SHP77 treated with DMSO at 0.1 percent for 48 hours (cell line): ENCODE measurements at places on chromosomes 3 and 15.
A peak's percentile ranks its signal among the peaks of the same experiment; 100 is the strongest.

- no peak for DNase-seq
These were observed 2.5 kb upstream of the GPR176 start for GRCh38 chr15:39922462-39923092.

GRCh38 chr3:44045476-44046275, 196.0 kb upstream of the TOPAZ1 start:
- DNase-seq, result no peak

DNA sequence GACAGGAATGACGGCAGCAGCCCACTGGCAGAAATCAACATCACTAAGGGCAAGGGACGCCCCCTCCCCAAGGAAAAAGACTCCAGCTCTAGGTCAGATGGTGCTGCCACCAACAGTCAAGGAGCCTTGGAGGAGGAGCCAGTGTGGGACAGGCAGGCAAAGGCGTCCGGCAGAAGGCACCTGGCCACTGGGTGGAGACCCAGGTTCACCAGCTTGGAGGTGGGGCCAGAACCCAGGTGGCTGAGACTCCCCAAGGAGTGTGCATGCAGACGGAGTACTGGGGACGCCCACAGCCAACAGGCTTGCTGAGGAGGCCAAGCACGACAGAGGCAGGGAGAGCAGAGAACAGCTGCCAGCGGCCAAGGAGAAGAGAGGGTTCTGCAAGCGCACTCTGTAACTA, 35.2 kb downstream of the PTPN23 start:
- DNase-seq, result no peak

GRCh38 chr3:25390605-25391004, 37.5 kb upstream of the RARB start:
- DNase-seq, result no peak

- peak; percentile 91 for DNase-seq
These were observed 567 bp downstream of the PFN2 start for GRCh38 chr3:149969940-149970715.

- no peak for DNase-seq
These were observed 75.7 kb upstream of the FBN1 start for GRCh38 chr15:48721061-48721810.

DNA sequence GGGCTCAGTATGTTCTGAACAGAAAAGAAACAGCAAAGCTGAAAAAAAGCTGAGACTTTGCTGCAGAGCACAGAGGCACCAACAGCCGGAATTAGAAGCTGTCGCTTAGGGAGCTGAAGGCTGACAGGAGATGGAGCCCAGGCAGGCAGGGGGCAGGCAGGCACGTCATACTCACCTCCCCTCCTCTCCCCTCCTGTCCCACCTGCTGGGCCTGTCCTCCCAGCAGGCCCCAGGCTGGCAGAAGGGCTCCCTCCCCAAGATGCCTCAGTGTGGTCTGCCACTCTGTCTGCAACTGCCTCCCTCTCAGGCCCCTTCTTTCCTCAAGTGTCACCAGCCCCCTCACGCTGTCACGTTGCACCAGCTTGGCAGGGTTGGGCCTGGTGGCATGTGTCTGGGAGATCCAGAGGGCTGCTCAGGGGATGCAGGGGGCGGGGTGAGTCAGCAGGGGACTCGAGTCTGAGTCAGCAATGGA, 3.2 kb upstream of the ANKRD63 start:
- no peak for DNase-seq

DNA sequence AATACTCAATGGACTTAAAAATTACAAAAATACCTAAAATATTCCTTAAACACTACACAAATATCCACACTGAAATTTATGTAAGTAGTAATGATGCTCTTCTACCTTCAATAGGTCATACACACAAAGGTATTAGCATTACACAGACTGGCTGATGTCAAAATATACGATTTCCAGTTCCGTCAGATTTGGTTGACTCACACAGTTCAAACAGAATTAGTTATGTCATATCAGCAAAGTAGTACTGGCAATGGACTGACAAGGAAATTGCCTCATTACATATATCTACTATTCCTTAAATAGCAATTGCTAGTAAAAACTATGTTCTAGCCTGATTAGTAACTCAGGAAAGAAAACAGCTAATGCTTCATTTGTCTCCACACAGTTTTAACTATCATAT, 70.8 kb downstream of the ADAM10 start:
- DNase-seq, result no peak

- DNase-seq, result no peak
These were observed 461 bp downstream of the SECISBP2L start for GRCh38 chr15:49045751-49046219.

GRCh38 chr3:20575146-20575545, 389.1 kb upstream of the SGO1 start:
- no peak for DNase-seq

- DNase-seq, result no peak
These were observed 830 bp downstream of the SEMA4B start for GRCh38 chr15:90201944-90202375.

- no peak for DNase-seq
These were observed 103.1 kb downstream of the SPATA16 start for GRCh38 chr3:173037840-173038483.

DNA sequence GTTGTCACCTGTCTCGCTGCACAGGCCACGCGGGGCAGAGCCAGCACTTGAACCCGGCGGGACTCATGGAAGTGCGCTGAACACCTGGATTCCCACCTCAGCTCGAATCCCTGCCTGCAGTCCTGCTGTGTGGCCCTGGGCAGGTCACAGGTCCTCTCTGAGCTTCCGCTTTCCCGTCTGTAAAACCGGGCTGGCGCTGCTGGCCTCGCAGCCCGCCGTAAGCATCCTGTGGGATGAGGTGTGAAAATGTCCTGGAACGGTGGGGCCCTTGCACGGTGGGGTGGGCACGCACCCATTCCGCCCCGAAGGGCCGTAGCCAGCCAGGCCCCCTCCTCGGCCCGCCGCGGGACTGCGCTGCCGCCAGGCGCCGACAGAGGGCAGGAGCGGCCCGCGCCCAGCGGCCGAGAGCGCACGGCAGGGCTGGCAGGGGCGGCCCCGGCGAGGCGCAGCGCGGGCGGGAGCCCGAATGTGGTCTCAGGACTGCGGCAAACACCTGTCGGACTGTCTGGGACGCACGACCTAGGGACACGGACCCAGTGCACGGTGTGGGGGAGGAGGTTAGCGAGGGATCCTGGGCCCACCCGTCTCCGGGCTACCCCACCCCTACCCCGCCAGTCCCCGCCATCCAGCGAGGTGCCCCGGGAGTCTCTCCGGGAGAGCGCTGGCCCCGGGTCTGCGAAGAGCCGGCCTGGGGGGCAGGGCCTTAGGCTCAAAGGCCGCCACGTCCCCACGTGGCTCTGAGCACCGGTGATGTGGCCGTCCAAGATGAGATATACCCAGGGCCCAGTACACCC, 40.4 kb downstream of the DNAJB8 start:
- no peak for DNase-seq

- no peak for DNase-seq
These were observed 93.7 kb upstream of the TSC22D2 start for GRCh38 chr3:150314248-150315004.

DNA sequence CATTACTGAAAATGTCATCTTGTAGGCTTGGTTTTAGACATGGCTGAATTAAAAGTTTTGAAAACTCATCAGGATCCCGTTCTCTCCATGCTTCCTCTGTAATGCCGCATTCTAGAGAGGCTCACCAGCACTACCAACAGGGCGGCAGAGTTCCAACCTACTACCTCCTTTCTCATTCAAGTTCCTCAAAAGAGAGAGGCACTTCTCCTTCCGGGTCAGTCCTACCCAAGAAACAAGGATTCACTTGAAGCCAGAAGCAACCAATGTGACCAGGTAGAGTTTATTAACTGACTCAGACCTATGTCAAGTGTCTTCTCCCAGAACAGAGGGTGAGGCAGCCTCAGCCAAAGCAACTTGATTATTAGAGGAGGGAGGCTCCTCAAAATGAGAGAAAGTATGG, 59.8 kb upstream of the GYG1 start:
- DNase-seq, result no peak

- no peak for DNase-seq
These were observed 640.0 kb downstream of the TUSC7 start for GRCh38 chr3:117349566-117349965.

GRCh38 chr3:147655236-147655635, 246.1 kb downstream of the ZIC1 start:
- no peak for DNase-seq

DNA sequence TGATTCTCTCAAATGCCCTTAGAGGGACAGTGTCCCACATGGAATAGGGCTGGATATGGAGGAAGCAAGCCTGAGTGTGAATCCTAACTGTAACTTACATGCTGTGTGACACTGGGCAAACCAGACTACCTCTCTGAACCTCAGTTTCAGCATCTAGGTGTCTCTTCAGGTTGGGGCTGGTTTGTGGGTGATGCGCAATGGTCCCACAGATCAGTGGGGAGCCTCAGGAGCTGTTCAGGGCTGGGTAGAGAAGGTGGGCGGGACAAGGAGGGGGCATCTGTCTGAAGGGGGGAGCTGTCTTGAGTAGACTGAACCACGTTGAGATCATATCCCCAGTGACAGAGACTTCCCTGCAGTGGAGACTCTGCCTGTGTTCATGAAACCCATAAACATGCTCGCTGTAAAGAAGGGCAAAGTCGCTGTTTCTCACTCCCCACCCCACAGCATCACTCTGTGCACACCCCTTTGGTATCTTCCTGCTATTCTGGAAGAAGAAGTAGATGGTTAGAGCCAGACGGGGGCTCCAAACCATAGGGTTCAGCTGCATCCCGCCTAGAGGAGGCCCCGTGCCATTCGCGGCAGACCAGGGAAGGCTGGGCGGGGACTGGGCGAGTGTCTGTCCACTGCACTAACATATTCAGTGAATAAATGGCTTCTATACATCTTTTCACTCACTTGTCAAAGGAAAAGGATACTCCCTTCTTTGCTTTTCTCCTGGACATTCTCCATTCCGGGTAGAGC, 28.4 kb downstream of the SRPRB start:
- DNase-seq, result no peak

GRCh38 chr3:99658274-99658673, 19.9 kb downstream of the COL8A1 start:
- no peak for DNase-seq

DNA sequence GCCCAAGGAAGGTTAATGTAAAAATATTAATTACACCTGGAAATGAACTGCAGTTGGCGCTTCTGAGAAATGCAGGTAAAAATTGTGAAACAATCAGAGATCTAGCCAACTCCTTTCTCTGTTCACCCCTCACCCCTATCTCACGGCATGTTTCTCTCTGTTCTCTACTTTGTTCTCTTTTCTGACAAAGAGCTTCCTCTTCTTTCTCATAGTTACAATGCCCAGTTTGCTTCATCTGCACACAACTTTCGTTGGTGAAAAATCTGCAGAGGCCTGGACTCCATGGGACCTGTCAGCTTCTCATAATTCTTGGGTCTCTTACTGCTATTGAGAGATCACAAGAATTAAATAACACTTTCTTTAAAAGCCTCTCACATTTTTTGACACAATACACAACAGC, 212.9 kb upstream of the LRRN1 start:
- DNase-seq, result no peak

DNA sequence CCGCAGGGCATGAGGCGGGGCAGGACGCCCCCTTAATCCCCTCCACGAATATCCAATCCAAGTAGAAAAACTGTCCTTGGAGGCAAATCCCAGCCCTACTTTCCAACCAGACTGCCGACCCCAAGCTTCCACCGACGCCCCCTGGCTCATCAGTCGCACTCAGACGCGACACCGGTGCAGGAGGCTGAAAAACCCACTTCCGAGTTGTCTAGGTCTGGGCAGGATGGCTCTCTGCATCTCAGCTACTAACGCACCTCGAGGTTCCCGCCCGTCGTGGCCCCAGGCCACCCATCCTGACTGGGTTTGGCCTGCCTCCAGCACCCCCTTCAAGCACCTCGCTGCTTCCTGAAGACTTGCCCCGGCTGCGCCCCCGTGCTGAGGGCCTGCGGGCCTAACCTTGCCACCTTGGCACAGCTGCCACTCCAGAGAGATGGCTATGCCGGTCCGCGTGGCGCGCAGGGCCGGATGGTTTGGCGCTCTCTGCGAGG, 15.5 kb downstream of the RGMA start:
- DNase-seq, result no peak

GRCh38 chr3:56930706-56931105, 129.0 kb upstream of the ARHGEF3 start:
- DNase-seq, result no peak

- peak; percentile 10 for DNase-seq
These were observed 172.2 kb downstream of the SSR3 start for GRCh38 chr3:156382458-156383346.

DNA sequence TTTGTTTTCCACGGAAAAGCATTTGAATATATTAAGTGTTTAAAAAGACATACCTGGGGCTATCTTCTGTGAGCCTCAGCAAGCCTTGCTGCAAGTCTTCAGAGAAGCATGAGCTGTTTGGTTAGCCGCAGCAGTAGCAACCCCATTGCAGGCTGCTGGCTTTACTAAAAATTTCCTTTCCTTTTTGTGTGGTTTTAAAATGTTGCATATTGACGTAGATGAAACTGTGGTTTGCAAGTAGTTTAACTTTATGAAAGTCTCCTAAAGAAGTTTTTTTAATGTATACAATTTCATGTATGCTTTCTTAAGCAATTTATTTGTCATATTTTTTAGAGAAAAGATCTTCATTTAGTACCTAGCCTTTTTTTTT, at the start of gene GPR171:
Gene GPR171 (minus strand): TSS at position 166 of the 370 bp plus-strand sequence. CDS start 3,830 bp downstream, outside the sequence.
- DNase-seq, result no peak

DNA sequence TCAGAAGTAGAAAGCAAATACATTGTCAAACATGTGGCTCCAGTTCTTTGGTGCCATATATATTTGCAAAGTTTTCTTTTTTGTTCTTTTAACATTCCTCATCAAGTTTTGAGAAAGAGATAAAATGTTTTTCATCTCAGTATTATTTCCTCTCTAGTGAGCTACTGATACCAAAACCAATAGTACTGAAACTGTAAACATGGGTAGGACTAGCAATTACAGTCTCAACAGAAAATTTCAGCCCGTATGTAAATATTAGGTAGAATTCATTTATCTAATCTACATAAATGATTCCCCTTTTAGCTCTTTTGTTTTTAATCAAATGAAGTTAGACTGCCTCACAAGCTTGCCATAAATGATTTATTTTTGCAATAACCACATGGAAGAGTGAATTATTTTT, 21.4 kb downstream of the SECISBP2L start:
- no peak for DNase-seq

GRCh38 chr15:92662762-92663161, 7.2 kb upstream of the FAM174B start:
- no peak for DNase-seq

DNA sequence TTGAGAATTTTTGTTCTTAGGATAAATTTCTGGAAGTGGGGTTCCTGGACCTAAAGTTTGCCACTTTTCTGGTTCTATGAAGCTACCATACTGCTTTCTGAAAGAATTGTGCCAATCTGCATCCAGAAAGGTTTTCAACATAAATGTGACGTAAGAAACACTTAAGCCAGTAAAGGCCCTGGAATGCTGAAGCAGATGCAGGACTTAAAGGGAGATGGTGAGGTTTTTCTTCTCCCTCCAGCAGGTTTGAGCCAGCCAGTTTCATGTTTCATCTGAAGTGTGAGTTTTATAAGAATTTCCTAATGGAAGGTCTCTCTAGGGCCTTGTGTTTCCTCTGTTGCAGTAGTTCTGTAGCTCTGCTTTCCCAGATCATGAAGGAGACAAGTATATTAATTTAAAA, 33.1 kb downstream of the ZNF592 start:
- DNase-seq, result no peak
